ENCODE measurements at places on chromosomes 12 and 14.

DNA sequence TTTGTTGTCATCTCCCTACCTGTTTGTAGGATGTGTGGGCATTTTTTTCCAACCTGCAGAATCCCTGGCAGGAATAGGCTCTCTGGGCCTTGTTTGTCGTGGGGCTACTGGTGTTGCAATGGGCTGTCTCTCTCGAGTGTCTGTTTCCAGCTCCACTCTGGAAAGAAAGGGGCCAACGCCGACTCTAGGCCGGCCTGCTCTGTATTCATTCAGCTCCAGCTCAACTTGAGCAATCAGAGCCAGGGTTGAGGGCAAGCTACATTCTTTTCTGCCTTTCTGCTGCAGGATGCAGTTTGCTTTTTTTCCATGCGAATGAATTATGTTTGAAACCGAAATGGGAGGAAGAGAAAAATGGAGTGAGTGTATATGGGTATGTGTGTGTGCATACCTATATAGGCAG is 2.3 kb downstream of the JDP2 start:
- no peak for DNase-seq

- DNase-seq, result no peak
Observed at GRCh38 chr12:93442411-93443340, 929 bp upstream of the UBE2N start.

DNA sequence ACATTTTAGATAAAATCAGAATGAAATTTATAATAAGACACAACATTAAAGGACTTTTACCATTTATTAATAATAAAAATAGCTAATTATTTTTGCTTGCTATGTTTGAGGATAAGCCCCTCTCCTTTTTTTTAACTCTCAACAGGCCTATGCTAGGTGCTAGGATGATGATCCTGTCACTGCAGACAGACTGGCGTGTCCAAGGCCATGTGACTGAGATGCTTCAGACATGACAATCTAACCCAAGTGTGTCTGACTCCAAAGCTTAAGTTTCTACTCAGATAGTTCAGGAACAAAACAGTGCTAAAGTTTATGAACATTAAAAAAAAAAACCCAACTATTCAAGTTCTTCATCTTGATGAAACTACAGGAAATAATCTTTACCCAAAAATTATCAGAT is 29.8 kb downstream of the PPP1R13B start:
- no peak for DNase-seq

GRCh38 chr14:54637270-54638134 is 70.6 kb downstream of the SAMD4A start:
- DNase-seq, result no peak

DNA sequence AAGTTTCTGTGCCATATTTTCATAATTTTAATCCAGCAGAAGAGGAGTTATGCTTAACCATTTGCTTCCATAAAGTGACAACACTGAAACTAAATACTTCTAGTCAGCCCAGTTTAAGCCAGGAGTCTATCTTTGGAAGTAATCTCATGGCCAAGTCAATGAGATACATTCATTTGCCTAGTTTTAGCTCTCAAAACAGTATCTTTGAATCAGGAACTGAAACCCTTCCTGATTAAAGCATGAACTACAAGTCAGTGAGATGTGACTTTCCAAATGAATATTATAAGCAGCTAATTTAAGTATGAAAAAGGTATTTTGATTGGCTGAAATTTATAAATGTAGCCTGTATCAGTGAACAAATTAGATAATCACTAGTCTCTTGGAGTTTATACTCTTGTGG is 491.5 kb downstream of the SLC6A15 start:
- no peak for DNase-seq

DNA sequence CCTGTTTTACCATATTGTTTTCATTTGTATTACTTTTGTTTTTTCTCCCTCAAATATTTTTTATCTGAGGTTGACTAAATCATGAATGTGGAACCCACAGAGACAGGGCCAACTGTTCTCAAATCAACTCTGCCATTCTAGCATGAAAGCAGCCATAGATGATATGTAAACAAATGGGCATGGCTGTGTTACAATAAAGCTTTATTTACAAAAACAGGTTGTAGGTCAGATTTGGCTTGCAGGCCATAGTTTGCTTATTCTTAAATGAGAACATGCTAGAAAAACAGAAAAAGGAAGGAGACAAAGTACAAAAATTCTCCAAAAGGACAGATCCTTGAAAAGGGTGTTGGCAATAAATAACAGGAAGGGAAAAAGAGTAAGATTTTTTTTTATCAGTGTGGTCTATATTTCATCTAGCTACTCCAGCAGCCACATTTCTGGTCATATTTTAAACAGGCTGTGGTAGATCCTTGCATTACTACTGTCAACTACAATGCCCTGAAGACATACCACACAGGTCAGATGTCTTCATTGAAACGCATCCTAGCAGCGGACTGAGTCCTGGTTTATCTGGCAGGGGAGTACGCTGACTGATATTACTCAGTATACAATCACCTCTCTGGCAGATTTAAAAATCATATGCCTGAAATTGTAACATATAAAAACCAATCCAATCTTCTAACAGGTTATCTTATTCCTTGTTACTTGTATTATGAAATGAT is 42.9 kb downstream of the SPPL3 start:
- DNase-seq, result no peak

- DNase-seq, result peak; percentile 85
Observed at GRCh38 chr12:11486623-11487444, 91.5 kb upstream of the PRB2 start.

GRCh38 chr14:51607711-51608110 is 44.0 kb upstream of the FRMD6 start:
- no peak for DNase-seq

DNA sequence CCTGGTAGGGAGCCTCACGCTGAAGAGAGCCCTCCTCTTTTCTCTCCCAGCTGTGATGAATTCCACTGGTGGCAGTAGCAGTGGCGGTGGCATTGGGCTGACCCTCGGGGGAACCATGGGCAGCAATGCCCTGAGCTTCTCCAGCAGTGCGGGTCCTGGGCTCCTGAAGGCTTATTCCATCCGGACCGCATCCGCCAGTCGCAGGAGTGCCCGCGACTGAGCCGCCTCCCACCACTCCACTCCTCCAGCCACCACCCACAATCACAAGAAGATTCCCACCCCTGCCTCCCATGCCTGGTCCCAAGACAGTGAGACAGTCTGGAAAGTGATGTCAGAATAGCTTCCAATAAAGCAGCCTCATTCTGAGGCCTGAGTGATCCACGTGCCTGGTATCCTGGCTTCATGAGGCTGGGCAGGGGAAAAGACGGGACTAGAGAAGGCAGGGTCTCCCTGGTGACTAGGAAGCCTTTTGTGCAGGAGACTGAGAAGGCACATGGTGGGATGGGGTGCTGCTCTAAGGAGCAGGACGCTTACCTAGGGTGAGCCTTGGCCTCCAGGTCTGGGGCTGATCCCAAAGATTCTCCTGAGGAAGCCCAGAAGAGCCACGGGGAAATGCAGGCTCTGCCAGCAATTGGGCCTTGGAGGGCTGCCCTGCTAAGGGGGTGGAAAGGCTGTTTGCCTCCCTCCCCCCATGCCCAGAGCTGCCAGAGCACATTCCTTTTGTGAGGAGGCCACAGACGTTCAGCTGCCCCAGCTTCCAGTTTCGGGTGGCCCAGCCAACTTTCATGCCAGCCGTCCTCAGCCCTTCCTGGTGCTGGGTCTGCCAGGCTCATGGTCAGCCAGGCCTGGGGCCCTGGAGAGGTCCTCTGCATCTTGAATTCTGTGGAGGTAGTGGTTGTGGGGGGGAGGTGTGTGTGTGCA is 15.8 kb downstream of the KRT7 start:
- DNase-seq, result no peak

GRCh38 chr14:89617481-89618329 is 200.7 kb upstream of the FOXN3 start:
- DNase-seq, result peak; percentile 50

DNA sequence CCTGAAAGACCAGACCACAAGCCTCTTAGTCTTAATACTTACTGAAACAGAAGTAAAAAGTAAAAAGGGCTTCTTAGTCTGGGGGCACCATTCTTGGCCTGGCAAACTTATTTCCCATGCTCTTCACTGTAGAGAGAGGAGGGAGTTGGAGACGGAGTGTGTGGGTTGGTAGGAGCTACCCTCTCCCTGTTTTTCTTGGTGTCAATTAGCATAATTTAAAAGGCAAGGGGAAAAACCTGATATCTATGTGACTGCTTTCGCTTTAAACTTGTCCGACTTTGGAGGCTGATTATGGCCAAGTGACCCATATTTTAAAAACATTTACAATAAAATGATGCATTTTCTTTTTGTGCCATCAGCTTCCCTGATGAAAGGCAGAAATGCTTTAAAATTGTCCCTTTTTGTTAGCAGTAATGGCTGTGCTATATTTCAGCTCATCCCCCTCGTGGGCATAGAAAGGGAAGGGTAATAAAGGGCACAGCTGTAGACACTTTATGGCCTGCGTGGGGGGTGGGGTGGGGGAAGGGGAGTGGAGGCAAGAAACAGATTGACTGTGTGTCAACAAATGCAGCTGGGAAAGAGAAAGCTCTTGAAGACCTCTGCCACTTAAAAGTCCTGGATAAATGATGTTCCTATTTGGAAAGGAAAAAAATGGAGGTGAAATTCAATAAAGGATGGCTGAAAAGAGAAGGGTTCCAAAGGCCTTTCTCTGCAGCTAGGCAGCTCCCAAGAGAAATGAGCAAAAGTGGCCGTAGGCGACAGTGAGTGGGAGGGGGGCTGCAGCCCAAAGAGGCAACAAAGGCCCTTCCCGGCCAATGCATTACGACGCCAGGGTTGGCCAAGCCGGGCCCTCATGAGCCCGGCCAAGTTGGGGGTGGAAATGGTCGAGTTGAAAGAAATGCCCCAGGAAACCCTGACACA is 57.5 kb upstream of the TMEM263 start:
- no peak for DNase-seq

DNA sequence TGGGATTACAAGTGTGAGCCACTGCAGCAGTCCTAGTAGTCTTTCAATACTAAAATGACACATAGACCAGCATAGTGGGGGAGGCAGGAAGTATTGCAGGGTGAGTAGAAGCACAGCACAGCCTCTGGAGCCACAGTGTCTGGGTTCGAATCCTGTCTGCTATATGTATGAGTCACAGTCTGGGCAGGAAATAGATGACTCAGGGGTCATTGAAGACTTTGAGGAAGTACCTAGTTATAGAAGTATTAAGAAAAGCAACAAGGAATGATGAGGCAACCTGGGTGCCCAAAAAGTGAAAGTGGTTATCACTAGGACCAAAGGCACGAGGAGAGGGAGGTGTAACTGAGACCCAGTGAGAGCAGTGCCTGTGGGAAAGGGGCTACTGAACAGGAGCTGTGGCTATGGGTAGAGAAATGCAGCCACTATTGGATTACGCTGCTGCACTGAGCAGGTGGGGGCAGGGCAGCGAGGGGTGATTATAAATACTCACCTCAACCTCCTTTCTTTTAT is 124.0 kb downstream of the PDE3A start:
- no peak for DNase-seq
